ENCODE measurements at places on chromosomes 7 and 10. TPM values are rescaled to one million over a fixed set of nuclear protein-coding genes. Genes with fewer than 3 reads are reported as not detected.
A peak's percentile ranks its signal among the peaks of the same experiment; 100 is the strongest.

DNA sequence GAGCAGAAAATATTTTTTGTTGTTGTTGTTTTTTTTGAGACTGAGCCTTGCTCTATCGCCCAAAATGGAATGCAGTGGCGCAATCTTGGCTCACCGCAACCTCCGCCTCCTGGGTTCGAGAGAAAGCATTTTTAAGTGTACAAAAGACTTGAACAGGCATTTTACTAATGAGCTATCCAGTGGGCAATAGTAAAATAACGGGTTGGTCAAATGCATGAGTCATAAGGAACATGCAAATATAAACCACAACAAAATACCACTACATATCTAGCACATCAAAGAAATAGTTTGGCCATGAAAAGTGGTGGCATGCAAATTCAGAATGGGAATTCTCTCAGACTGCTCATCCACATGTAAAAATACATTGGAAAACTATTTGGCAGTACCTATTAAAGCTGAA, 71.7 kb upstream of the TMEM106B start:
- H3K27ac ChIP-seq: no peak overlapping the region
- no peak for DNase-seq
- H3K4me1 ChIP-seq: no peaks in the 10 kb centered on the region
- H3K27me3 ChIP-seq: no peaks in the 10 kb centered on the region

GRCh38 chr10:95691281-95691680, 2.4 kb downstream of the TCTN3 start:
- no peaks in the 10 kb centered on the region for H3K27me3 ChIP-seq
- no peak overlapping the region for H3K27ac ChIP-seq
- peaks cover 14% of the 10 kb centered on the region for H3K36me3 ChIP-seq
- H3K4me3 ChIP-seq: no peak overlapping the region

- no peak overlapping the region for H3K27ac ChIP-seq
- DNase-seq: no peak
- H3K36me3 ChIP-seq: peaks cover 36% of the 10 kb centered on the region
- H3K4me1 ChIP-seq: peaks cover 34% of the 10 kb centered on the region
- no peak overlapping the region for H3K4me3 ChIP-seq
These were observed 68.0 kb upstream of the LRRC4 start for GRCh38 chr7:128099204-128099671.

DNA sequence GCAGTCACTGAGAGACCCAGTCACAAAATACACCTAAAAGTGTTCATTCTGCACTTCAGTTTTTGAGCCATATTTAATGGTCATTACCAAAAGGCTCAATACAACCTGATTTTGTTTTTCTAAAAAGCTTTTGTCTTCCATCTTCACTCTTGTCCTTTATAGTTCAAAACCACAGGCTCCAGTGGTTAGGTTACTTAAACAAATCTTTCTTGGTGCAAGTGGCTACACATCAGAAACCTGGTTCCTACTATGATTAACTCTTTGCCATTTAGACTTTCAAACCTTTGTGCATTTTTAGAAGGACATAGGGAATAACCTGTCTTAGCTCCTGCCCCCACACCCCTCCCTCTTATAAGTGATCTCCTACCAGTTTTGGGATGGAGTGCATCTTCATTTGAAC, 135.8 kb downstream of the STRA8 start:
- no peaks in the 10 kb centered on the region for H3K27me3 ChIP-seq
- H3K36me3 ChIP-seq: no peaks in the 10 kb centered on the region
- peaks cover 4% of the 10 kb centered on the region for H3K4me1 ChIP-seq
- DNase-seq: no peak
- H3K4me3 ChIP-seq: no peak overlapping the region
- no peak overlapping the region for H3K27ac ChIP-seq

DNA sequence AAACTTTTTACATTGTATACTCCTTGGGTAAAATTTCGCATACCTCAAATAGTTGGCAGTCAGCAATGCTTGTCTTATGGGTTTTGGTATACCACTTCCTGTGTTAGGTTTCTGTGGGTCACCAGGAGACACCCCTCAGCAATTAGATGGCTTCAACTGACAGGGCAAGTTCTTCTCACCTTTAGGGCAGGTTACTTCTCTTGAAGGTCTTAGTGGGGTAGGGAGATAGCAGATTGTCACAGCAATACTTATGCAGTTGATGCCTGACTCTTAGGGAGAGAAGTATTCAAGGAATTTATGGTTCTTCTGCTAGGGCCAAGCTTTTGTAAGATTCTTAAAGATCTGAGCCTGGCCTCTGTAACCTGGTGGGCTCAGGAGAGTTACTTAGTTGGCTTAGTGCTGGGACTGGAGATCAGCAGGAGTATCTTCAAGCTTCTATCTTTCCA, 42.9 kb downstream of the MKLN1 start:
- H3K4me1 ChIP-seq: peaks cover 54% of the 10 kb centered on the region
- H3K27ac ChIP-seq: no peak overlapping the region
- H3K27me3 ChIP-seq: no peaks in the 10 kb centered on the region

DNA sequence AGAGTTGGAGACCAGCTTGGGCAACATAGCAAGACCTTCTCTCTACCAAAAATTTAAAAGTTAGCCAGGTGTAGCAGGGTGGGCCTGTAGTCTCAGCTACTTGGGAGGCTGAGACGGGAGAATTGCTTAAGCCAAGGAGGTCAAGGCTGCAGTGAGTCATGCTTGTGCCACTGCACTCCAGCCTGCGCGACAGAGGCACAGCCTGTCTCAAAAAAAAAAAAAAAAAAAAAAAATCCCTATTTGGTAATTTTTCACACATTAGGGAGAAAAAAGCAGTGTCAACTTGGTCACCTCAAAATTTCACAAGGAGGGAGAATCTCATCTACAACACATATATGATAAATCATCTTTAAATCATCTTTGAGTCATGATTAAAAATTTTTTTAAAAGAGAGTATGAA, 6.4 kb upstream of the ZNF398 start:
- peaks cover 7% of the 10 kb centered on the region for H3K4me1 ChIP-seq
- H3K27ac ChIP-seq: no peak overlapping the region
- H3K4me3 ChIP-seq: no peak overlapping the region
- H3K27me3 ChIP-seq: no peaks in the 10 kb centered on the region
- no peaks in the 10 kb centered on the region for H3K36me3 ChIP-seq
- no peak for DNase-seq

DNA sequence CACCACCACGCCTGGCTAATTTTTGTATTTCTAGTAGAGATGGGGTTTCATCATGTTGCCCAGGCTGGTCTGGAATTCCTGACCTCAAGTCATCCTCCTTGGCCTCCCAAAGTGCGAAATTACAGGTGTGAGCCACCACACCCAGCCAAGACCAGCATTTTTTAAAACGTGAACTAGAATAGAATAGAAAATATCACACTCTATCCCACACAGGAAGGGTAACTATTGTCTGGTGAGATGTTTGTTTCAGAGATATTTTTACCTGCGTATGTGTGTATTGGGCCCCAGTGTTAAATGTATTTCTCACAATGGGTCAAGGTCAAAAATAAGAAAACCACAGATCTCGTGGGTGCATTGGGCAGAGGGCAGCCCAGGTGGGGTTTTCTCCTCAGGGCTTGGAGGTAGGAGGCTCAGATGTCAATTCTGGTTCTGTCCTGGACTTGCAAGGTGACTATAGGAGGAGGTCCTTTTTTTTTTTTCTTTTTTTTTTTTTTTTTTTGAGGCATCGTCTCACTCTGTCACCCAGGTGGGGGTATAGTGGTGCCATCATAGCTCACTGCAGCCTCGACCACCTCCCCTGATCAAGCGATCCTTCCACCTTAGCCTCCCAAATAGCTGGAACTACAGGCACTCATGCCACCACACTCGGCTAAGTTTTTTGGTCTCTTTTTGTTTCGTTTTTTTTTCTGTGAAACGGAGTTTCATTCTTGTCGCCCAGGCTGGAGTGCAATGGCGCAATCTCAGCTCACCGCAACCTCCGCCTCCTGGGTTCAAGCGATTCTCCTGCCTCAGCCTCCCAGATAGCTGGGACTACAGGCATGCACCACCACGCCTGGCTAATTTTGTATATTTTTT, 19.0 kb downstream of the SH2B2 start:
- H3K27me3 ChIP-seq: no peaks in the 10 kb centered on the region
- no peak for DNase-seq
- H3K4me1 ChIP-seq: peaks cover 60% of the 10 kb centered on the region
- no peak overlapping the region for H3K4me3 ChIP-seq

GRCh38 chr7:75842836-75843446, 29.3 kb upstream of the CCL24 start:
- H3K4me1 ChIP-seq: peaks cover 6% of the 10 kb centered on the region
- H3K27me3 ChIP-seq: no peaks in the 10 kb centered on the region
- no peak for DNase-seq
- H3K4me3 ChIP-seq: no peak overlapping the region
- H3K27ac ChIP-seq: no peak overlapping the region
- no peaks in the 10 kb centered on the region for H3K36me3 ChIP-seq

DNA sequence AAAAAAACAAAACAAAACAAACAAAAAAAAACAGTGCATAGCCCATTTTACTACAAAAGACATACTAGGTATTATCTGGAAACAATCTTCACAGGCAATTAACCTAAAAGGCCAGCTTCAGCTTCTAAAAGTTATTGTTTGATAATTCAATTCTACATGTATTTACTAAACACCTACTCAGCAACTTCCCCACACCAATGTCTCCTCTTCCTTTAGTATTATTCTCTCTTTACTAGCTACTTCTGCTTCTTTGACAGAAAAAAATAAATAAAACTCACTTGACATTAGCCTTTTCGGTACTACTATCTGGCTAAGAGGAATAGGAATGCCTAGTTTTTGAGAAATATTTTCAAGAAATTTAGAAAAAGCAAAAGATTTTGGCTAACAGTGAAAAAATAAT, 2.8 kb downstream of the TM9SF3 start:
- DNase-seq: no peak
- H3K27me3 ChIP-seq: no peaks in the 10 kb centered on the region
- peaks cover 78% of the 10 kb centered on the region for H3K4me1 ChIP-seq
- no peak overlapping the region for H3K27ac ChIP-seq

DNA sequence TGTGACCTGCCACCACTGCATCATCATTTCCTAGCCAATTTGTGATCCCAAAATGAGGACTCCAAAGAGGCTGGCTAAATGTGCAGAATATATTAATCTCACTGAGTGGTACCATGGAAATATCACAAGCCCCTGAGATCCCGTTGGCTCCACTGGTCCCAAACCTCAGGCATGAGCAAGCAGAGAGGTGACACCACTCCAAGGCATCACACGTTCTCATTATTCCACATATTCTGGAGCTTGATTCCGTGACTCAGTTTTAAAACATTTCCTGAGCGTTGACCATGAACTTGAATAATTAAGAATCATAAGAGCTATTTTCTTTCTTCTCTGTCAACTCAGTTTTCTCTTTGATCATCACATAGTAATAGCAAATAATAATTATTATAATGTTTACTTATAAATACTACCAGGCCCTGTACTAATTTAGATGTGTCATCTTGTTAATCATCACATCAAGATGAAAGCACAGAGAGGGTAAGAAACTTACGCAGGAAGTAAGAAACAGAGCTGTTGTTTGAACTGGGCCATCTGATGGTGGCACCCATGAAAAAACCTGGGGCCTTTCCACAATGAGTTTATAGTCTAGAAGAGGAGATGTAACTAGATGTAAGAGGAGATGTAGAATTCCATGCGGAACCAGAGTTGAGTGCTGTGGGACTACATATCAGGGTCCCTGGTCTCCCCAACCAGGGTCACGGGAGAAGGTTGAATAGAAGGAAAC, 3.5 kb downstream of the APBB1IP start:
- H3K27me3 ChIP-seq: no peaks in the 10 kb centered on the region
- peaks cover 5% of the 10 kb centered on the region for H3K36me3 ChIP-seq
- DNase-seq: no peak
- peak overlapping the region; percentile 79 for H3K4me3 ChIP-seq
- peaks cover 17% of the 10 kb centered on the region for H3K4me1 ChIP-seq

- peaks cover 14% of the 10 kb centered on the region for H3K4me1 ChIP-seq
- DNase-seq: no peak
- no peaks in the 10 kb centered on the region for H3K36me3 ChIP-seq
- no peaks in the 10 kb centered on the region for H3K27me3 ChIP-seq
- peak overlapping the region; percentile 93 for H3K27ac ChIP-seq
These were observed 133.7 kb upstream of the NAMPT start for GRCh38 chr7:106418526-106418925.

DNA sequence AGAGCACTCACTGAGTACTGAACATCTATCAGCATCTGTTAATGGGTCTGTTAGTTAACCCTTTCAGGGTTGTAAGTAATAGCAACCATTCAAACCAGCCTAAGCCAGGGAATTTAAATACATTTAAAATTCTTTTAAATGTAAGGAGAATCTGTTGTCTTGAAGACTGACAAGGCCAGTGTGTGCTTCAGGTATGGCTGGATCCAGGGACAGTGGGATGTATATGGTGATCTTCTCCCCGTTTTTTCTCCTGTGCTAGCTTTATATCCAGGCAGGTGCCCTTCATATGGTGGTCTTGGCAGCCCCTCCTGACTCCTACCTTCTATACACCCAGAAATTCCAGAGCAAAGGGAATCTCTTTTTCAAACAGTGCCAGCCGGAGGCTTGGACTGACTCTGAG, 46.6 kb upstream of the DAGLB start:
- no peaks in the 10 kb centered on the region for H3K27me3 ChIP-seq
- no peaks in the 10 kb centered on the region for H3K36me3 ChIP-seq
- peaks cover 10% of the 10 kb centered on the region for H3K4me1 ChIP-seq
- no peak for DNase-seq

DNA sequence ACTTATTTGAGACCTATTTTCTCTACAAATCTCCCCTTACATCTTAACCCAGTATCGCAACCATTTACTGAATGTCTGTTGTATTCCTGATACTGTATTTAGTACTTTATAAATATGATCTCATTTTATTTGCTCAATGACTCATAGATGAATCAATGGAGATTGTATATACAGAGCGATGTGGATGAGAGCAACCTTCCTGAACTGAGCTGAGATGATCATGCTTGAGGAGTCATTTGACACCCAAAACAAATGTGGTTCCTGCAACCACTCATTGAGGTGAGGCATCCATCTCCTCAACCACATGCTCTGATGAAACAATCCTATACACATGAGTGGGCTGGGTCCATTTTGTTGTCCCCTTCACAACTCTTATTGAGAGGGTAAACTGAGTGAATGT, 250.0 kb downstream of the CDC14C start:
- no peaks in the 10 kb centered on the region for H3K4me1 ChIP-seq
- H3K27me3 ChIP-seq: no peaks in the 10 kb centered on the region
- DNase-seq: no peak
- H3K36me3 ChIP-seq: no peaks in the 10 kb centered on the region
- H3K27ac ChIP-seq: no peak overlapping the region

DNA sequence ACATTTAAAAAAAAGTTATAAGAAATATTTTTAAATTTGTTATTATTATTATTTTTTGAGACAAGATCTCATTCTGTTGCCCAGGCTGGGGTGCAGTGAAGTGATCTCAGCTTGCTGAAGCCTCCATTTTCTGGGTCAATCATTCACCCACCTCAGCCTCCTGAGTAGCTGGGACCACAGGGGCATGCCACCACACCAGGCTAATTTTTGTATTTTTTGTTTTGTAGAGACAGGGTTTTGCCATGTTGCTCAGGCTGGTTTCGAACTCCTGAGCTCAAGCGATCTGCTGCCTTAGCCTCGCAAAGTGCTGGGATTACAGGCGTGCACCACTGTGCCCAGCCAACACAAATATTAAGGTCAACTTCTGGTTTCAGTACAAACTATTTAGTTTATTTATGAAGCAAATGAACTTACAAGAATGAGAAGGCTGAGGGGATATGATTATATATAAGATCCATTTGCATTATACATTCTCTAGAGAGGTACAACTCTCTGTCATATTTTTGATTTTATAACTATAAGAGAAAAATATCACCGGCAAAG, 45.9 kb upstream of the FAM133B start:
- no peaks in the 10 kb centered on the region for H3K36me3 ChIP-seq
- H3K4me1 ChIP-seq: peaks cover 39% of the 10 kb centered on the region
- H3K4me3 ChIP-seq: no peak overlapping the region
- H3K27me3 ChIP-seq: no peaks in the 10 kb centered on the region

The SLC12A9 gene
- total RNA-seq: 34.4 TPM

The OR2A5 gene
- not detected for total RNA-seq

The OPN4 gene
- total RNA-seq: not detected

The EPHA1 gene
- total RNA-seq: 4.3 TPM

All from spleen (tissue), 13 donors.